Stimulated activated CD8-positive, alpha-beta memory T cell treated with anti-CD3 and anti-CD28 coated beads, Interleukin-12 subunit alpha, Interleukin-12 subunit beta, amount 100 ng/mL, for 4 hours (primary cell): ENCODE measurements at places on chromosomes 11 and 22.

GRCh38 chr11:4076774-4077173, 17.8 kb upstream of the RRM1 start:
- no peak for DNase-seq

- no peak for DNase-seq
These were observed 74.9 kb downstream of the DSCAML1 start for GRCh38 chr11:117722082-117722481.

- DNase-seq, result no peak
These were observed 54.2 kb downstream of the CLPB start for GRCh38 chr11:72380132-72380503.

DNA sequence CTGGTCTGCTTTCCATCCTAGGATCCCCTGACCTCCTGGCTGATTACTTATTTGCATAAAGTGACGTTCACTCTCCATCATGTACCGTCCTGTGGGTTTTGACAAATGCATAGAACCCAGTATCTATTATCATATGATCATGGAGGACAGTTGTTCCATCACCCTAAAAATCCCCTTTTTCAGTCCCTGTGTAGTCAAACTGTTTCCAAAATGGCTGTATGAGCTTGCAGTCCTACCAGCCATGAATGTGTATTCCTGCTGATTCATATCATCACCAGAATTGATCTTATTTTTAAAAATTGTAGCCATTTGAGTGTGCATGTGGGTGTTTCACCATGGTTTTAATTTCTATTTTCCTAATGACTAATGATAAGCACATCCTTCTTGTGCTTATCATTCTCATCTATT, 108.8 kb downstream of the MPPED1 start:
- DNase-seq, result no peak

DNA sequence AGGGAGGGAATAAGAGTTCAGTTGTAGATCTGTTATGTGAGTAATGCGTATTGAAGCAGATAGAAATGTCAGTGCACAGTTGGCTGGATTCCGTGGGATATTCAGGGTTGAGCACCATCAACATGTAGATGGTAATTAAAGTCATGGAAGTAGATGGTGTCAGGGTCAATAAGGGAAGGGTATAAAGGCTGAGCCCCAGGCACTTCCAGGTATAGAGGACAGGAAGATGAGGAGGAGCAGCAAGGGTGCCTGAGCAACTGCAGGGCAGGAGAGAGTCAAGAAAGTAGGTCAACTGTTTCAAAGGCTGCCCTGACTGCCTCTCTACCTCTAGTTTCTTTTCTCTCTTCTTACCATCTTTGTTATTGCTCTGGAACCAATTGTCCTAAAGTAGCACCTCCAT, 85.9 kb downstream of the MICAL2 start:
- no peak for DNase-seq

DNA sequence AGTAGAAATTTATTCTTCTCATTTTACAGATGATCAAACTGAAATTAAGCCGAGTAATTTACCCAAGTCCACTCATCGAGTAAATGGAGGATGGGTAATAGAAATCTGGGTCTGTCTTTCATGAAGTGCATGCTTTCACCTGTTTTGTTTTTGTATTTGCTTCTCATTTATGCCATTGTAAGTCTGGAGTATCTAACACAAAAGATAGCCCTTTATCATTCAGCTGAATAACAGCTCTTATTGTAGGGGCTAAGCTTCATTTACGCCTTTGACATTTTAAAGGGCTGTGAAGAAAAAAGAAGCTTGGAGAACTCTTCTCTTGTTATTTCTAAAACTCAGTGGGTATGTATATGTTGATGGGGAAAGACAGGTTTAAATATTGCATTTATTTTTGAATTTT, 1196.2 kb upstream of the TENM4 start:
- DNase-seq, result no peak
